ENCODE measurements at places on chromosomes 16 and 17.

GRCh38 chr17:81003711-81004475 lies 12.3 kb downstream of the CHMP6 start:
- no peak for DNase-seq

GRCh38 chr17:32772453-32773025 lies 104.4 kb downstream of the MYO1D start:
- no peak for DNase-seq

DNA sequence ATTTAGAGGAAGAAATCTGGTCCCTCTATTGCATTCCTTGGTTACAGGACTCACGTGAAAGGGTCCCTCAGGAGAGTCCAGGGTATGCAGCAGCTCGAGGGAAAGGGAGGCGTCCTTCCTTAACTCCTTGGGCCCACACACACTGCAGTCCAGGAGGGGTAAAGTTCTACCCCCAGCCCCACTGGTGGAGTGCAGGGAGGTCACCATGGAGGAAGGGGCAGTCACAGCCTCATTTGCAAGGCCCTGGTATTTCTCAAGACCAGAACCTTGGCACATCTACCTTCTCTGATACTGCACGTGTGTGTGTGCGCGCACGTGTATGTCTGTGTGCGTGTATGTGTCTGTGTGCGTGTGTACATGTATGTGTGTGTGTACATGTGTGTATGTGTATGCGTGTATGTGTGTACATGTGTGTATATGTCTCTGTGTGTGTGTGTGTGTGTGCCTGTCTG lies 11.1 kb downstream of the HIC1 start:
- DNase-seq = no peak

GRCh38 chr16:3689731-3690130 lies 27.6 kb downstream of the TRAP1 start:
- no peak for DNase-seq

- no peak for DNase-seq
Observed at GRCh38 chr17:7023576-7024401, 939 bp downstream of the BCL6B start.

GRCh38 chr16:648071-648780 lies 939 bp upstream of the WDR90 start:
- no peak for DNase-seq

GRCh38 chr17:7283471-7284216 lies 2.1 kb downstream of the SLC2A4 start:
- no peak for DNase-seq

DNA sequence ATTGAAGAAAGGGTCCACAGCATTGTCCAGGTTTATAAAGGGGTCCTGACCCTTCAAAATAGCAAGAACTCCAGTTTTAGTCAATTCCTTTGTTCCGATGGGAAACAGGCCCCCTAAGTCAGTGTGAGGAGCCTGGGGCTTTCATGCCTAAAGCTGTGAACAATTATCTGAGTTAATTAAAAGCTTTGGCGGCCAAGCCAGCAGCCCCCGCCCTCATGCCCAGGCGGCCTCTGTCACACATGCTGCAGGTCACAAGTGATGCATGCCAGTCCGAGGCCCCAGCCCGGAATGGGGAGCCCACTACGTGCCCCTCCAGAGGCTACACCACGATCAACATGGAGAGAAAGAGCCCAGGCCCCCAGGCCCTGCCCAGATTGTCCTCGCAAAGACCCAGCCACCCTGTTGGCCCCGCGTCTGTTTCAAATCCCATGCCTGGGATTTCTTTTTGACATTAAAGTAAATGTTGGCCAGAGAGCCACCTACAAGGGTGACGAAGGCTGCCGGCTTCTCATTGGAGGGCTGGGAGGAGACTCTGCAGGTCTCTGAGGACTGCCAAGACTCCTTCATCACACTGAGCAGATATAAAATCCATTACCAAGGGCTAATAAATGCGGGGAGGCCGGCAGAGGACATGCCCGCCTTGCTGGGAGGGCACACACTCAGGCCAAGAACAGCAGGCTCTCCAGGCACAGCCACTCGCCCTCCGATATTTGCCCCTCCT lies 14.5 kb upstream of the PITPNM3 start:
- no peak for DNase-seq

GRCh38 chr17:77274096-77274845 lies 133.5 kb downstream of the SEC14L1 start:
- DNase-seq = no peak

DNA sequence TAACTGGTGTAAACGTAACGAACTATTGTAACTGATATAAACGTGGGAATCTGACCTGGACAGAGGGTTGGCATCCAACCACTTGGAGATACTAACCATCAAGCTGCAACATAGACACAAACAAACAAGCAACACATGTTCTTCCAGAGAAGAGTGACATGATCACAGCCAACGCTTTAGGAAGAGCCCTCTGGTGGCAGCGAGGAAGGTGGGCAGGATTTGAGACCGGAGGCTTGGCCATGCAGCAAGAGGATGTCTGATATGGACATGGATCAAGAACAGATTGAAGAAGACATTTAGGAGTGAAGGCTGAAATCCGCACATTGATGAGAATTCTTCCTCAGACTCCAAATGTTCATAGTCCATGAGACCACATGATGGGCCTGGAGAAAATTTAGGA lies 40.3 kb upstream of the TNRC6A start:
- no peak for DNase-seq

DNA sequence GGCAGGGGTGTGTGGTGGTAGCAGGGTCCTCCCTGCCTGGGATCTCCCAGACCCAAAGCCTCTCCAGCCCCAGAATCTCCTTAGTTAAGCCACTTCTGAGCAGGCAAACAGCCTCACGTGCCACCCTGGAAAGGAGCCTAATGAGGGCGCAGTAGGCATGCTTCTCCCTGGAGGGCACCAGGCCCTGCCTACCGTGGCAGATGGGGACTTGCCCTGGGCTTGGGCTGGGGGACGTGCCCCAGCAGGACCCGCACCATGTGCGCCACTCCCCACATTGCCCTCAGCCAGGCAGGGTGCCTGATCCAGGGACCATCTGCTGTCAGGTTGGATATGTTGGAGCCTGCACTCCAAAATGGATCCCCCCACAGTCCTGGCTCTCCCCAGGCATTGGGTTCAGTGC lies 14.2 kb downstream of the FAM83G start:
- no peak for DNase-seq

GRCh38 chr16:83029467-83029866 lies 402.7 kb downstream of the CDH13 start:
- DNase-seq = no peak

GRCh38 chr17:18968945-18969887 lies 17.3 kb downstream of the SLC5A10 start:
- DNase-seq = no peak

DNA sequence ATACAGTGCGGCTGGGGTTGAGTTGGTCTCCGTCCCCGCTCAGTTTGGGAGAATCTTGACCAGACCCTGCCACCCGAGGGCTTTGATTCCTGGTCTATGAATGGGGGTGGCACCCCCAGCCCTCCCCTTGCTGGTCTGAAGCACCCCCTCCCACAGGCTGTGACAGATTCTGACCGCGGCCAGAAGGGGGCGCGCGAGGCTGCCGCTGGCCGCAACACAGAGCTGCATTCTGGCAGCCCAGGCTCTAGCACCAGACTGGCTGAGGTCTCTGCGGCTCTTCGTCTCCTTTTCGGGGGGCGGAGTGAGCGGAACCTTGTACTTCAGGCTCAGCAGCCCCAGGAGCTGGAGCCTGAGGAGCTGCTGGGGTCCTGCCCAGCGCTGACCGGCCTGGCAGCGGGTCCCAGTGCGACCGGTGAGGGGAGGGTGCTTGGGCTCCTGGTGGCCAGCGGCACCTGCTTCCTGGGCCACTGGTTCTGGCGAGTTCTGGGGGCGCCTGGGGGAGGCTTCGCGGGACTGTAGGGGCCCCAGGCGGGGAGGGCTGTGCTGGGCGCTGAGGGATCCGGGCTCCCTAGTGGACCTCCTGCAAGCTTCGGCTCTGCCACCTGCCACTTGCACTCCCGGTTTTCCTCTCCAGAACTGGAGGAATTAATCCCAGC lies 1011.6 kb downstream of the KCNJ18 start:
- DNase-seq = no peak

DNA sequence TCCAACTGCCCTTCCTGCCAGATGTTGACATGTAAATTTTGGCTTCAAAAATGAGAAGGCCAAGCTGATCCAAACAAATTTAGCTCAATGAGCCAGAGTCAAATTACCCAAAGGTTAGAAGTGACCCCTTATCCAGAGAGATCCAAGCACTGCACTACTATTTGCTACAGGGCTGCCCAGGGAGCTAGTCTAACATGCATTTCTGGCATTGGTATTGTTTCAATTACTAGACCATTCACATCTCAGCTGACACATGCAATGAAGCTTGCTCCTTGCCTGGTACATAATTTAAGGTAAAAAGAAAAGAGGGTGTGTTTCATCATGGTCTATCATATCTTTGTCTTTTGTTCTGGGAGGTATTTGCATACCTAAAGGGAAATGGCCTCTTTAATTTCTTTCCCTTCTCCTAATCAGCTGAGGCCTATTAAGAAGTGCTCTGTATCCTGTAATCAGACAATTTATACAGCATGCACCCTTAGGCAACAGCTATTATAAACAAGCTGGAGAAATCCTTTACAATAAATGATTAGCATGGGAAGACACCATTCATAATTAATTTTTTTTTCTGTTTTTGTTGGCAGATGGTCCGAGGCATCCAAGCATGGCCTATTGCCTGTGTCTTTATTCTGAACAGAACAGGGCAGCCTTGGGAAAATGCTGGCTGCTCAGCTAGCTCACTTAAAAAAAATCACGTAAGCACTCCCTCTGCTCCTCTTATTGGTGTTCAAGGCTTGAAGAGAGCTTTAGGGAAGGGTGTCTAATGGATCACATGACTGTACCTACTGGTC lies 161.5 kb upstream of the SALL1 start:
- no peak for DNase-seq

DNA sequence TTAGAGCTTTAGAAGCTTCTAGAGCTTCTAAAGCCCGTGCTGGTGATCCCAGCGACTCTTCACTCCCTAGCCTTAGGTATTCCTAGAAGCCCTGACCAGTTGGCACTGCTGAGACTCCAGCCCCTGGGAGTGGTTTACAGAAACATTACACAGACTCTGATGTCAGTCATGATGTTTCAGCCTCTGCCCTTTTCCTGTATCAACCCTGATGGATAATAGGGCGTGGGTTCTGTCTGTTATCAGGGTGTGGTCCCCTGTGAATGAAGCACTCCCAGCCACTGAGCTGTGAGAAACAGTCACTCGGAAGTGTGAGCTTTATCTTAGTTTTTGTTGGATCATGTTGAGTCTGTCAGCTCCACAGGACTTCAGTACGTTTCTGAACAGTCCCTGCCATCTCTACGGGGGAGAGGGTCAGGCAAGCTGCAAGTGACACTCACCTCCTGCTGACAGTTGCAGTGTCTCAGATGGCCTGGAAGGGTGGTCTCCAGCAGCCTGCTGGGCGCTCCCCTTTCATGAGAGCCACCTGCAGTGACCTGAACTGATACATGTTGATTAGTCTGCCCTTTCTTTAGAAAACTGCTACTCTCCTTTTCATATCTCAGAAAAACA lies 12.8 kb downstream of the GOSR2 start:
- no peak for DNase-seq

GRCh38 chr17:77886387-77886728 lies 72.1 kb upstream of the TNRC6C start:
- no peak for DNase-seq

DNA sequence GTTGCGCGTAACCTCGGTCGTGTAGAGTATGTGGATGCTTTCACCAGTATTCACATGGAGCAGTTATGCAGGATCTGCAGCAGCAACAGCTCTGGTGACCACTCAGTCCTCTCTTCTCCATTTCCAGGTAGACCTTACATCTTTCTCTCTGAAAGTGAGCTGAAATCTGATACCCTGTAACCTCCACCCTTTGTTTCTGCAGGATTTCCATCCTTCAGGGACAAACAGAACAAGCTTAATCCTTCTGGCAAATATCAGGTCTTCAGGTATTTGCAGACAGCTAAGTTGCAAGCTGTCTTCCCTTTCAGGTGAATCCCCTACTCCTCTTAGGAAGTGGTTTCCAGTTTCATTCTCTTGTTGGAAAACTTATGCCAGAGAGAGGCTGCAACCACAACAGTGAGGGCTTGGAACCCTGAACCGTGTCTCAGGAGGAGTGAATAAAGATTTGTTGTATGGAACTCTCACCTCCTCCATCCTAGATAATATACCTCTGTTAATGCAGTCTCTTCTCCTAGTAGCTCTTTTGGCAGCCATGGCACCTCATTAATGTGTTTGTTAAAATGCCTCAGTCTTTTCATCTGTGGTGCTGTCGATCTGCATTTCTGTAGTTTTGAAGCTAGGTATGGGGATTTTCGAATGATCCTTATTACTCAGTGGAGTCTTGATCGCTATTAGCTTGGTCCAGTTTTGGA lies 172.5 kb downstream of the PRKCA start:
- no peak for DNase-seq

Data from HS-5 (cell line).